ENCODE measurements at places on chromosomes 3 and 15.

GRCh38 chr3:128727485-128727884 lies 1.5 kb downstream of the RAB7A start:
- DNase-seq, result no peak

DNA sequence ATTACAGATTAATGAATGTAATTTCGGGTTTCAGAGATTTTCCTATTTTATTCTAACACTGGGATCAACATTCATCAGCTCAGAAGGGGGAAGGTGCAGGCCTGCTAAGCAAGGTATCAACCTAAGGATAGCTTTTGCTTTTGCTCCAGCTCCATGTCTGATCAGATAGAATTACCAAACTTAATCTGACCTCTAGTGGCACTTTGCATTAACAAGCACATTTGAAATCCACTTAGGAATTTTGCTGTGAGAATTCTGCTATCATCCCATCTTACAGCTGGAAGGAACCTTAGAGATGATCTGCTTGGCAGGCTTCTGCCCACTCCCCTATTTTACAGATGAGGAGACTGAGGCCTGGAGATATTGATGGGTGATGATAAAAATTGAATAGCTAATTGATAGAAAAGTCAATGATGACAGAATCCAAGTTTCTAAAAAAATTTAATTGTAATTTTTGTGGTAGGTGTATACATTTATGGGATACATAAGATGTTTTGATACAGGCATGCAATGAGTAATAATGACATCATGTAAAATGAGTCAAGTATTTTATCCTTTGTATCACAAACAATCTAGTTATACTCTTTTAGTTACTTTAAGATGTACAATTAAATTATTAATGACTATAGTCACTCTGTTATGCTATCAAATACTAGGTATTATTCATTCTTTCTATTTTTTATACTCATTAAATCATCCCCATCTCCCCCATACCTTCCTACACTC lies 209.2 kb upstream of the ZPLD1 start:
- peak; percentile 75 for DNase-seq

DNA sequence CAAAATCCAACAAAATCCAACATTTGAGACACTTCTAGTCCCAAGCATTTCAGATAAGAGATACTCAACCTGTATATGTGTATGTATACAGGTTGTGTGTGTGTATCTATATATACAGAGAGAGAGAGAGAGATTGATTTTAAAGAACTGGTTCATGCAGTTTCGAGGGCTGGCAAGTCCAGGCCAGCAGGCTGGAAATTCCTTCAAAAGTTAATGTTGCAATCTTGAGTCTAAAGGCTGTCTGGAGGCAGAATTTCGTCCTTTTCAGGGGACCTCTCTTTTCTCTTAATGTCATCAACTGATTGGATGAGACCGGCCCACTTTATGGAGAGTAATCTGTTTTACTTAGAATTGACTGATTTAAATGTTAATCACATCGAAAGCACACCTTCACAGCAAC lies 199.6 kb upstream of the IL12A start:
- no peak for DNase-seq

DNA sequence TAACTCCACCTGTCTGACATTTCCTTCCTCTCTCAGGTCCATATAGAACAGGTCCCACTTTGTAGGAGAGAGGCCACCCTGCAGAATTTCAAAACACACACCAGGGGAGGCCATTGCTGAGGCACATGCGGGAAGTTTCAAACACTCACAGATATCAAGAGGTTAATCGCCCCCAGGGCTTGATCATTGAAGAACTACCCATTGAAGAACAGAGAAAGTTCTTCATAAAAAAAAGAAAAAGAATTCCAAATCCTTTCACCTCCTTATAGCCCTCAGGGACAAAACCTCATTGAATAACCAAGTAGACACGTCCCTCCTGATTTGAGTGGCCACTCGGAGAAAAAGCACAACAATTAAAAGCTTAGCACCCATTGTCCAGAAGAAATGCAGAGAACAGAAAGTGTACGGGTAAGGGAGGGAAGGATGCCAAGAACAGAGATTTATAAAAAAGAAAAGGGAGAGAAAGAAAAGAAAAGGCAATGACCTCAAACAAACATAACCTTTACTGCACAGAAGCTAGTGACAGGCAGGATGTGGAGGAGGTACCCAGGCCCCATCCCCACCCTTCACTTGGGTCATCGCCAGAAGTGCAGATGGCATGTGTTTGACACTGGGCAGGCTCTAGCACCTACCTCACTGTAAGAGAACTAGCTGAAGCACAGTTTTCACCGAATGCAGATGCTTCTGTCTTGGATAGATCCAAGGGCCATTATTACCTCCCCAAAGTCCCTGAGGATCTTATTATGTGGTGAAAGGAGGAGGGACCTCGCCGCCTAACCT lies 112.3 kb upstream of the HES1 start:
- DNase-seq, result no peak

DNA sequence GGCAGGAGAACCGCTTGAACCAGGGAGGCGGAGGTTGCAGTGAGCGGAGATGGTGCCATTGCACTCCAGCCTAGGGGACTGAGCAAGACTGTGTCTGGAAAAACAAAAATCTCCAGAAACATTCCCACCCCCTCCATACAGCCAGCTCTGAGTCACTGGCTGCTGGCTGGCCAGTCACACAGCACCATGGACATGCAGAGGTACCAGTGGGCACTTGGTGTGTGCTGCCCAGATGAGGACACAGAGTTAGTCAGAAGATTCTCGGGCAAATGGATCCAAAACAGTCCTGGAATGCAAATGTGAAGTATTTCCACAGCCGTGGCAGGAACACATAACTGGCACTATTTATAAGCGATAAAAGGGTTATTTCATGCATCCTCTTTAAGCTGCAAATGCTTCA lies 44.6 kb downstream of the BDH1 start:
- peak; percentile 40 for DNase-seq

- no peak for DNase-seq
Measured at GRCh38 chr15:65518633-65519285, 1.3 kb upstream of the DPP8 start.

DNA sequence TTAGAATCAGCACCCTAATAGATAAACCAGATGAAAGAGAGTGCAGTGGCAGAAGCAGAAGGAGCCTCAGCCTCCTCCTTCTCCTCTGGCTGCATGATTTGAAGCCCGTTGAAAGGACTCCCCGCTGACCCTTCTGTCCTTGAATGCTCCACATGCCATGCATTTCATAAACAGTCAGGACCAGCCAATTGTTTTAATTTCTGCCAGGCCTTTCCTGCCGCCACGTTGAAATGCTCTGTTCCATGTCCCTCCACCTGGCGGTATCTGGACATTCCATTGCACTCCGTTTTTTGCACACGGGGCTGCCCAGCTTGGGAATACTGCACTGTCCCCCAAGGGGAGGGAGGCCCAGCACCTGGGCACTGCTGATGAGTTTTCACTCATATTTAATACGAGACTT lies 35.2 kb upstream of the GLCE start:
- DNase-seq, result no peak

DNA sequence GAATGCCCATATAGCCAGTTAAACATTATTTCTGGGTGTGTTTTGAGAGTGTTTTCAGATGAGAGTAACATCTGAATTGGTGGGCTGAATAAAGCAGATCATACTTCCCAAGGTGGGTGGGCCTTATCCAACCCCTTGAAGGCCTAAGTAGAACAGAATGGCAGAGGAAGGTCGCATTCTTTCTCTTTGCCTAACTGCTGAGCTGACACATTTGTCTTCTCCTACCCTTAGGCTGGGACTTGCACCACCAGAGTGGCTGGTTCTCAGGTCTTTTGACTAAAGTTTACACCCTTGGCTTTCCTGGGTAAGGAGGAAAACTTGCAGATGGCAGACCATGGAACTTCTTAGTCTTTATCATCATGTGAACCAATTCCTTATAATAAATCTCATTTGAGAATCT lies 85.8 kb upstream of the TNFAIP8L3 start:
- DNase-seq, result no peak

GRCh38 chr15:71701808-71702207 lies 108.5 kb upstream of the NR2E3 start:
- no peak for DNase-seq

GRCh38 chr15:63982381-63982854 lies 63.9 kb downstream of the DAPK2 start:
- no peak for DNase-seq

DNA sequence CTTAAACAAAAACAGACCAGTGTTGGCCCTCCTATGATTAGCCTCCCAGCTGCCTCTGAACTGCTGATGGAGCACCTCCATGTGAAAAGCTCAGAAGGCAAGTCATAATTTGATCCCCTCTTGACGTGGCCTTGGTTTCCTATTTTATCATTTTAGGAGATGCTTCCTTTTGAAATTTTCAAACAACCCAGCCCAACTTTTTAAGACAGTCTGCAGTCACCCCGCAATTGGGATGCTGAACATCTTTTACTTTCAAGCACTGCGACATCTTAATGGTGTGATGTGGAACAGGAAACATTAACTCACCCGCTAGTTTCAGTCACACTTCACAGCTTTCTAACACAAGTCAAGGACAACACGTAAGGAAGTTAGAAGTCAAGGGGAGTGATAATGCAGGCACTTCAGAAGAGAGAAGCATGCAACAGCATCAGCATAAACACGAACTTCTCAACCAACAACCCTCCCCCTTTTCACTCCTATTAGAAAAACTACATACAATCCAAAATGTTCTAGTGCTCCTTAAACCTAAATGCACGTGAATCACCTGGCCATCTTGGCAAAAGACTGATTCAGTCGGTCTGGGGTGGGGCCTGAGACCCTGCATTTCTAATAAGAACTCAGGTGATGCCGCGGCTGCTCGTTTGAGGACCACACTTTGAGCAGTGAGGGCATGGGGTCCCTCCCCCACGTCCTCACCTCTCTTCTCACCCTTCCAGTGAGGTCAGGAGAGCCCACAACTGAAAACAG lies 161.5 kb downstream of the FOXP1 start:
- DNase-seq, result no peak

GRCh38 chr3:24475925-24476324 lies 18.7 kb downstream of the THRB start:
- no peak for DNase-seq

DNA sequence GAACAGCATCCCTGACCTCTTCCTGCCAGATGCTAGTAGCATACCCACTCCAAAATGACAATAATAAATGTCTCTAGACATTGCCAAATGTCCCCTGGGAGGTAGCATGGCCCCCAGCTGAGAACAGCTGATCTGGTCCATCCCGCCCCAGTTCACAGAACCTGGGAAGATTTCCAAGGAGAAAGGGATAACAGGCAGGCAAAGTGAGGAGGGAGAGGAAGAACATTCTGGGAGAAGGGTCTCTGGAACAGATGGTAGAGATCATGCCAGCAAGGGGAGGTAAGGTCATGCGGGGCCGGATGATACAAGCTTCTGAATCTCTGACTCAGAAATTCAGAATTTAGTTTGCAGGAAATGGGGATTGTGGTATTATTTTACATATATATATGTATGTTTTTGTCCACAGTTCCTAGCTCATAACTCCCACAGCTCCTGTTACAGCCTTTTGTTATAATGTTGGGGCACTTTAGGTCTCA lies 192.7 kb downstream of the SUCLG2 start:
- DNase-seq, result peak; percentile 85

GRCh38 chr3:188796122-188796631 lies 375.6 kb upstream of the TPRG1 start:
- peak; percentile 99 for DNase-seq

GRCh38 chr15:49152552-49153312 lies 2.7 kb downstream of the COPS2 start:
- no peak for DNase-seq

DNA sequence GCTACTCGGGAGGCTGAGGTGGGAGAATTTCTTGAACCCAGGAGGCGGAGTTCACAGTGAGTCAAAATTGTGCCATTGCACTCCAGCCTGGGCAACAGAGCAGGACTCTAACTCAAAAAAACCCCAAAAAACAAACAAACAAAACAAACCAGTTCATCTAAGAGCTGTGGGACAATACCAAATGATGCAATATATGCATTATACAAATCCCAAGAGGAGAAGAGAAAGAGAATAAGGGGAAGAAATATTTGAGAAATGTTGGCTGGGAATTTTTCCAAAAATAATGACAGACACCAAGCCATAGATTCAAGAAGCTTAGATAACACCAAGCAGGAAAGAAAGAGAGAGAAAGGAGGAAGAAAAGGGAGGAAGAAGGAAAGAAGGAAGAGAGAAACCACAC lies 82.5 kb downstream of the KLF13 start:
- no peak for DNase-seq

- no peak for DNase-seq
Measured at GRCh38 chr3:36837089-36837488, 72.7 kb upstream of the DCLK3 start.

- DNase-seq, result no peak
Measured at GRCh38 chr3:105691053-105691452, 177.8 kb downstream of the CBLB start.

DNA sequence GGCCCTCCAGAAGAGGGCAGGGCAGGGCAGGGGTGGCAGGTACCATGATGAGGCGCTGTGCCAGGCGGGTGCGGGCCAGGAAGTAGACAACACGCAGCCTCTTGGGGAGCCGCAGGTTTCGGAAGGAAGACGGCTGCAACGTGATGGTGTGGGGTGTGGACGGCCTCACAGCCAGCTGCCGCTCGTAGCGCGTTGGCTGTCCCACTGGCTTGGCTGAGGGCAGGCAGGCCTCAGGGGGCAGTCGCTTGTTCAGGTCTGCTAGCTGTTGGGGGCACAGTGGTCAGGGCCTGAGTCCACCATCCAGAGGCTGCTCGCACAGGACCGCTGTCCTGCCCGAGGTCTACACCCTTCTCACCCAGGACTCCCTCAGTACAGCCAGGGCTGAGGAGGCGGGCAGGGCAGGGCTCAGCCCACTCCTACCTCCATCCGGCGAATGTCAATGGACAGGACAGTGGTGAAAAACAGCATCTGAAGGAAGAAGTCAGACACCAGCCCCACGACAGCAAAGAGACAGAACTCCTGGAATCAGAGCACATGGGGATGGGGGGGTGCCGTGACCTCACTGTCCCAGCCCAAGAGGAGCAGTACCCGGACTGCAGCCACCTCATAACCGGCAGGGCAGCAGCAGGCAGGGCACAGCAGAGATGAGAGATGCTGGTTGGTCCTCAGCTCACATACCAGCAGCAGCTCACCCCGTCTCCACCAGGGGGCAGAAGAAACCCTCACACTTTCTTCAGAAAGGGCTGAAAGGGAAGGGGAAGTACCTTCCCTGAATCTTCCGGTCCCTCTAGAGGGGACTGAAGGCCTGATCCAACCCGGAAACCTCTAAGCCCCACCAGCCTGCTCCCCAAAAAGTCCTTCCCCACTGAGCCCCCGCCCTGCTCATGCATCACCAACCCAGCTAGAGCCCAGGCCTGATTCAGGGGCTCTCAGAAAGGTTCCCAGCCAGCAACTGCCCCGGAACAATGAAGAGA lies 40.0 kb downstream of the PTPN23 start:
- peak; percentile 86 for DNase-seq

GRCh38 chr15:85764649-85765277 lies 30.0 kb downstream of the KLHL25 start:
- no peak for DNase-seq

GRCh38 chr3:172227340-172228035 lies 188.1 kb downstream of the FNDC3B start:
- DNase-seq, result peak; percentile 19

GRCh38 chr3:161927131-161927530 lies 430.5 kb downstream of the OTOL1 start:
- peak; percentile 13 for DNase-seq

- DNase-seq, result peak; percentile 78
Measured at GRCh38 chr15:40354408-40355171, 3.4 kb upstream of the DISP2 start.

Measured in fibroblast of skin of abdomen (primary cell).